ENCODE measurements at places on chromosomes 7 and 10.

DNA sequence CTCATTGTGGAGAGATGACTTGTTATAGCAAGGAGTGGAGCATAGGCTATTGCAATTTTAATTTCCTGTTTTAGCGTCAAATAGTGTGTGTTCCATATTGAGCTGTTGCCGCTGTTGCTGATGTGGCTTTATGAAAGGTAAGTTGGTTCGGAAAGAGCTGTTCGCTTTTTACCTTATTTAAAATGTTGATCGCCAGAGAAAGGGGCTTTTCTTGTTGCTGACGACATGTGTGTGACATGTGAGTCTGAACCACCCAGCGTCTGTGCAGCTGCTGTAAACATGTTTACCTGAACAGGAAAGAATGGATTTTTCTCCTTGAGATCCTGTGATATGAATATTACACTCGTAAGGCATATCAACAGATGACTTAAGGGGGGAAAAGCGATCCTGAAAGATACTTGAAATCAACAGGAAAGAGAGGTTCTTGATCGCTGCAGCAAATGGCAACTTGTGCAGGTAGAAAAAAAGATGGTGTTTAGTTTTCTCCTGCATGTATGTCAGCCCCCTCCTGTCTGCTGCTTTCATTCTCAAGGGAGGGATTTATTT, 2.5 kb downstream of the ZEB1 start:
- no peaks in the 10 kb centered on the region for H3K36me3 ChIP-seq
- H3K4me1 ChIP-seq: no peaks in the 10 kb centered on the region
- peak overlapping the region; percentile 91 for H3K4me3 ChIP-seq
- no peak for DNase-seq
- H3K27me3 ChIP-seq: peaks cover 23% of the 10 kb centered on the region

DNA sequence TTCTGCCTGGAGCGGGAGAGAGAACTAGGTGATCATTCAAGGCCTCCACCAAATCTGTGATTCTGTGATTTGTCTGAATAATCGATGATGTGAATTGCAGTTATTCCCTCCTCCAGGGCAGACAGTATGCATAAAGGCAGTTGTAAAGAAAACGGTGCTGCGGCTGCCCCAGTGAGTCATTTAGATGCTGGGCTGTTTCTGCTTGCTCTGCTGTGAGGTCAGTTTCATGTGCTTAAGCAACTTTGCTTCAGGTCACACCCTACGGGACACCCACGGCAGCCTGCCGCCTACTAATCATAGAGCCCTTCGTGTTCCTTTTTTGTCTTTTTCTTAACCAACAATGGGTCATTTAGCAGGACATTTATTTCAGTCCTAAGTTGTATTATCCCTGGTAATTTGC, 158.1 kb upstream of the PITRM1 start:
- H3K27me3 ChIP-seq: no peaks in the 10 kb centered on the region
- H3K27ac ChIP-seq: no peak overlapping the region
- H3K4me1 ChIP-seq: peaks cover 6% of the 10 kb centered on the region
- no peak for DNase-seq
- H3K4me3 ChIP-seq: no peak overlapping the region

- no peaks in the 10 kb centered on the region for H3K4me1 ChIP-seq
- DNase-seq: no peak
- no peak overlapping the region for H3K27ac ChIP-seq
- no peak overlapping the region for H3K4me3 ChIP-seq
- H3K36me3 ChIP-seq: no peaks in the 10 kb centered on the region
Observed at GRCh38 chr7:144763291-144763690, 72.6 kb downstream of the TPK1 start.

DNA sequence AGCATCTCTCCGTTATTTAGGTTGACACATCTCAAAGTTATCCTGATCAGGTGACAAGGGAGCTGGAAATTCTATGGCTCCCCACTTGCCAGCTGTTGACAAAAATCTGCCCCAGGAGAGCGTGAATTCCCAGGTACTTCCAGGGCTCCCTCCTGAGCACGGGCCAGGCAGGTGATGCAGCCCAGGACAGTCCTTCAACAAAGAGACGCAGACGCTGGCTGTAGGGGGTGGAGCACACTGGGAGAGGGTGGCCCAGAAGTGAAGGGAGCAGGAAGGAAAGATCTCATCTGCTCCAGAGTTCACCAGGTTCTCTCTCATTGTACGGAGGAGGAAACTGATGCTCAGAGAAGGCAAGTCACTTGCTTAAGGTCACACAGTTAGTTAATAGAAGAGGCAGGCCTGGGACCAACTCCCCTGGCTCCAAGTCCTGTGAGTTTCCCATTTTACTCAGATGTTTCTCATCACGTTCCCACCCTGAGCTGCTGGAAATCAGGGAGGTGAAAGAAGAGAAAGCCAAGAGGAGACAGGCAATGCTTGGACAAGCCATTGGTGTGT, 41.0 kb upstream of the CHST3 start:
- no peak overlapping the region for H3K27ac ChIP-seq
- H3K4me3 ChIP-seq: no peak overlapping the region
- no peaks in the 10 kb centered on the region for H3K4me1 ChIP-seq
- no peaks in the 10 kb centered on the region for H3K36me3 ChIP-seq
- H3K27me3 ChIP-seq: no peaks in the 10 kb centered on the region

DNA sequence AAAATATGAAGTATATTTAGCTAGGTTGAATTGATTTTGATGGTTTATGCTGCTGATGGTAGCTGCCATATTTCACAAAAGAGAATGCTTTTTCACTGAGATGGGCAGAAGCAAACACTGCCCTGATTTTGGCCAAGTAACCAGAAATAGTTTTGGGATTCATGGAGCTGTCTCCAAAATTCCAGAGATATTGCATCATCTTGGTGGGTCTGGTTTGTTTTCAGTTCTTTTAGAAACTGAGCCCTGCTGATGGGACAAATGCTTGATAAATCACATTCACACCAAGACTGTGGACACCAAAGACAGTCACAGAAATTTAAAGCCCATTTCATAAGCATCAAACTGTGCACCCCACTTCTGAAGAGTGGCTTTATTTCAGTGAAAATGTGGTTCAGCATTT, 140.5 kb downstream of the BICC1 start:
- H3K4me3 ChIP-seq: no peak overlapping the region
- no peaks in the 10 kb centered on the region for H3K27me3 ChIP-seq
- no peaks in the 10 kb centered on the region for H3K36me3 ChIP-seq
- DNase-seq: no peak
- peaks cover 2% of the 10 kb centered on the region for H3K4me1 ChIP-seq

GRCh38 chr10:118238573-118239235, 103.4 kb downstream of the FAM204A start:
- H3K4me3 ChIP-seq: no peak overlapping the region
- H3K36me3 ChIP-seq: no peaks in the 10 kb centered on the region
- peaks cover 1% of the 10 kb centered on the region for H3K27me3 ChIP-seq
- H3K27ac ChIP-seq: no peak overlapping the region
- no peak for DNase-seq
- H3K4me1 ChIP-seq: no peaks in the 10 kb centered on the region

DNA sequence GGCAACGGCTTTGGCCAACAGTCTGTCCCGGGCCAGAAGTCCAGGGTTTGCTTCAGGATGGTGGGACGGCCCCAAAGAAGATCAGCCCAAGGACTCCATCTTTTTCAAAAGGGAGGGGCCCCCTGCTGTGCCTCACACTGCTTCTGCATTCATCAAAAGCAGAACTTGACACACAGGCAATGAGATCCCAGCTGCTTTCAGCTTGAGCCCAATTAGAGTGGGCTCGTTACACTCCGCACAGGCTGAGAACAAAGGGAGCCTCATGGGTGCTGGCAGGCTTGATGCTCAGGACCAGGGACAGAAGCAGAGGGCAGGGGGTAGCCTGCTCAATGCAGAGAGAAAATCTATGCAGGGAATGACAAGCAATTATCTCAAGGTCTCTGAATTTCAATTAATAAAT, 45.5 kb downstream of the VOPP1 start:
- no peaks in the 10 kb centered on the region for H3K27me3 ChIP-seq
- peaks cover 10% of the 10 kb centered on the region for H3K4me1 ChIP-seq
- no peak overlapping the region for H3K27ac ChIP-seq
- no peaks in the 10 kb centered on the region for H3K36me3 ChIP-seq

- no peak overlapping the region for H3K27ac ChIP-seq
- H3K4me1 ChIP-seq: no peaks in the 10 kb centered on the region
- no peak overlapping the region for H3K4me3 ChIP-seq
- DNase-seq: no peak
- H3K27me3 ChIP-seq: no peaks in the 10 kb centered on the region
Observed at GRCh38 chr10:75304741-75305390, 69.1 kb upstream of the COMTD1 start.

DNA sequence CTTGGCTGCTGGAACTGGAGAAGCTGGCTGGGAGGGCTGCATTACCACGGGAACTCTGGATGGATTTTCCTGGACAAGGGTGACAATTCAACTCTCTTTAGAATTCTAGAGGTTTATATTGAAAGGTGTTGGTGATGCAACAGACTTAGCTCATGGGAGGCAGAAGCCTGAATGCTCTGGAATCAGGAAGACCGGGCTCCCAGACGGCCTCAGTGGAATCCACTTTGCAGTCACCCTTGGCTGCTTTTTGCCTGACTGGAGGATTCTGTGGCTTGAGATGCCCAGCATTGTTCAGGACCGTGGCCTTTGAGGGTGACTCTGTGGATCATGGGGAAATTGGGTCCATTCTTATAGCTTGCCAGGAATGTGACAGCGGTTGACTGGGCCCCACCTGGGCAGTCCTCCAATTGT, 32.3 kb downstream of the PYROXD2 start:
- no peaks in the 10 kb centered on the region for H3K4me1 ChIP-seq
- DNase-seq: no peak
- H3K36me3 ChIP-seq: no peaks in the 10 kb centered on the region
- H3K4me3 ChIP-seq: no peak overlapping the region

- H3K4me3 ChIP-seq: no peak overlapping the region
- no peaks in the 10 kb centered on the region for H3K27me3 ChIP-seq
- no peak overlapping the region for H3K27ac ChIP-seq
- peaks cover 8% of the 10 kb centered on the region for H3K36me3 ChIP-seq
- DNase-seq: no peak
Observed at GRCh38 chr7:111508387-111508786, 53.9 kb downstream of the IMMP2L start.

- no peak for DNase-seq
- H3K36me3 ChIP-seq: no peaks in the 10 kb centered on the region
- no peaks in the 10 kb centered on the region for H3K27me3 ChIP-seq
- no peak overlapping the region for H3K4me3 ChIP-seq
- H3K27ac ChIP-seq: no peak overlapping the region
Observed at GRCh38 chr10:28850784-28851183, 173.5 kb downstream of the BAMBI start.

DNA sequence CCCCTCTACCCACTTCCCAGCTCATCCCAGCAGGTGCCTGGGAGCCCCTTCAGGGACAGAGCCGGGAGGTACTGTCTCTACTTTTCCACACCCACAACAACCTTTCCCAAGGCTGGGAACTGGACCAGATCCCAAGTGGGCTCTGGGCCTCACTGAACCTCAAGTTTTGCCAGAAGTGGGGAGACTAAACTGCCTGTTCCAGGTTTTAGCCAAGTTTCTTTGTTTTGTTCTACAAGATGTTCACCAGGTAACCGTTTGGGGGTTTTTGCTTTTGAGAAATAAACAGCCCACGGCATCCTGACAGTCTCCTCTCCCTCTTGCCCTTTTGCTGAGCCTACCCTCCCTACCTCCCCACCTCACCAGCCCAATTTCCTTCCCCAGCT, 10.6 kb upstream of the EMX2 start:
- DNase-seq: peak; percentile 11
- no peaks in the 10 kb centered on the region for H3K36me3 ChIP-seq
- H3K27ac ChIP-seq: no peak overlapping the region
- H3K4me3 ChIP-seq: no peak overlapping the region
- H3K27me3 ChIP-seq: peaks cover 70% of the 10 kb centered on the region
- no peaks in the 10 kb centered on the region for H3K4me1 ChIP-seq

DNA sequence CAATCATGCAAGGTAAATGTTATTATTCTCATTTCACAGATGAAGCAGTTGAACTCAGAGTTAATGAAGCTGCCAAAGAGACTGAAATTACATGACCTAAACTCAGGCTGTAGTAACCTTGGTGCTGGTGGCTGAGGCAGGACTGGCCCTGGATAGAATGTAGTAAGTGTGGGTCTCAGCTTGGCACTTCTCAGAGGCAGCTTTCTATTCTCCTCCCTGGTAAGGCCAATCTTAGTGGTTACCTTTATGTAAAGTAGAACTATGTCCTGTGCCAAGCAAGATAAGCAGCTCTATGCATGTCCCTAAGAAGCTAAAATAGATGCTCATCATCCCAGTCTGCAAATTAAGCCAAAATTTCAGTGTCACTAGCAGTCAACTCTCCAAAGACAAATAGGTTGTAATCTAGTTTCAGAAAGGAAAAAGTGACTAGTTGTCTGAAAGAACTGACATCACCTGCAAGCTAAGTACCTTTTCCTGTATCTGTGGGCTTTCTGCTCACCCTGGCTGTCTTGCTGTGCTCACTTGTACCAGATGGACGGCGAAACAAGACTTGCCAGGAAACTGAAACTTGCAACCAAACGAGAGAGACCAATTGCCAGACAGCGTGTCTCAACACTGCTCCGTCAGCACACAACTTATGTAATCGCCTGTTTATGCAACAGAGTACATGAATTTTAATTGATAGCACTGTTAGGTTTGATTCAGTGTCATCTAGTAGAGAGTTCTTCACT, 43.7 kb downstream of the CH25H start:
- no peaks in the 10 kb centered on the region for H3K36me3 ChIP-seq
- no peak for DNase-seq
- no peaks in the 10 kb centered on the region for H3K27me3 ChIP-seq
- H3K4me3 ChIP-seq: no peak overlapping the region
- H3K27ac ChIP-seq: no peak overlapping the region

DNA sequence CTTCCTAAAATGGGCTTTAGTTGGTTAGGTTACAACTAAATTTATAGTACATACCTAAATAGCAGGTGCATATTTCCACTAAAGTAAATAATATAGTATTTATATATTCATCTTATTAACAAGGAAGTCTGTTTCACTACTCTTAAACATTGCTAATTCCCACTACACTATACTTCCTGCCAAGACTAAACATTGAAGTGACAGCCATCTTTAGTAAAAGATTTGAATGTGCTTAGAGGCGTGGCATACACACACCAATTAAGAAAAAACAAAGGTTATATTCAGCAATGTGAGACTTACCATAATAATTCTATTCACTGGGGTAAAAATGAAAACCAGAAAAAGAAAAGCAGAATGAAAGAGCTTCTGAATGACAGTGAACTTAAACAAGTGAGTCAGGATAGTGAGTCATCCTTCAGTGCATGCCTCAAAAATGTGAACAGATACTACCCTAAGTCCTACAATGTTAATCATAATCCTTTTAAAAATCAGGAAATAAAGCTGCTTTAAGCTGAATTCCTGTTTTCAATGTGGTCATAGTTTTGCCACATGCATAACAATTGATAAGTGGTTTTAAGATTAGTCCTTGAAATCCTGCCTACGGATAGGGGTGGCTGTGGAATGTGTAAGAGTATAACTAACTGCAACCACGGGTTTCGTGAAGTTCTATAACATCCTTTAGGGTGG, 59.4 kb downstream of the USP6NL start:
- no peak overlapping the region for H3K27ac ChIP-seq
- no peaks in the 10 kb centered on the region for H3K27me3 ChIP-seq
- no peak for DNase-seq
- H3K4me1 ChIP-seq: no peaks in the 10 kb centered on the region
- H3K36me3 ChIP-seq: peaks cover 6% of the 10 kb centered on the region

GRCh38 chr7:82443036-82443546, 486 bp downstream of the CACNA2D1 start:
- H3K4me3 ChIP-seq: peak overlapping the region; percentile 96
- H3K27ac ChIP-seq: peak overlapping the region; percentile 49
- no peaks in the 10 kb centered on the region for H3K27me3 ChIP-seq
- DNase-seq: peak; percentile 54
- no peaks in the 10 kb centered on the region for H3K36me3 ChIP-seq

GRCh38 chr10:3046981-3047547, 20.3 kb upstream of the PFKP start:
- DNase-seq: no peak
- H3K4me3 ChIP-seq: no peak overlapping the region
- H3K27ac ChIP-seq: no peak overlapping the region
- H3K27me3 ChIP-seq: no peaks in the 10 kb centered on the region
- H3K4me1 ChIP-seq: peaks cover 6% of the 10 kb centered on the region
- no peaks in the 10 kb centered on the region for H3K36me3 ChIP-seq
